ENCODE measurements at places on chromosomes 5 and 9. TPM values are rescaled to one million over a fixed set of nuclear protein-coding genes. Genes with fewer than 3 reads are reported as not detected.

DNA sequence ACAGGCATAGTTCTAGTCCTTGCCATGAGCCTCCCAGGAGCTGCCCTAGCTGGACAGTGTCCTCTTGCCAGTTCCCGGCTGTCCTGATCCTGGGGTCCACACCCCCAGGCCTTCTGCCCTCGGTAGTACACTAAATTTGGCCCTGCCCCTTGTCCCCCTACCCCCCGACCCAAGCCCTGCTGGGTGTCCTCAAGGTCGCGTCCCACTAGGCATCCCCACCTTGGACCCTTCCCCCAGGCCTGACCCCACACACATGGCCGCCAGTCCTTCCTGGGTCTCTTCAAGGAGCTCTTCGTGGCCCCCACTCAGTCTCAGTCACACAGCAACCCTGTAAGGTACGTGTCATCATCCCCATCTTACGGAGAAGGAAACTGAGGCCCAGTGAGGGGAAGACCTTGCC, 40.0 kb upstream of the PHYKPL start:
- no peaks in the 10 kb centered on the region for H3K4me1 ChIP-seq
- H3K27me3 ChIP-seq, result no peaks in the 10 kb centered on the region
- DNase-seq, result no peak
- no peak overlapping the region for H3K4me3 ChIP-seq
- no peaks in the 10 kb centered on the region for H3K36me3 ChIP-seq
- no peak overlapping the region for H3K27ac ChIP-seq

DNA sequence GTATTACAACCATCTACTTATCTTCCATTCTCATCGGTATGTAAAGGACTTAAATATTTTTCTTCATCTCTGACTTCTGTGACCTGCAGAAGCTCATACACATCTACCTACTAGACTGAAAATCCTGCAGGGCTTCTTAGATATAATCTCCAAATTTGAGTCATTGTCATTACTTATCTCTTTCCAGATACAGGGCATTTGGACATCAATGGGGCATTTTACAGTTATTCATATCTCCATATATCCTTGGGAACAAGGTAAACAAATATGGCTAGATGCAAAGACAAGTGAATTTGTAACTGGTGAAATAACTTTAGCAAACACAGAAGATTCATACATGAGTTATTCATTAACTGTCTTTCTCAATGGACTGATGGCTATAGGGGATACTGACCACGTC, 37.7 kb upstream of the IL7R start:
- H3K27ac ChIP-seq, result no peak overlapping the region
- no peaks in the 10 kb centered on the region for H3K4me1 ChIP-seq
- H3K36me3 ChIP-seq, result no peaks in the 10 kb centered on the region
- DNase-seq, result no peak

- H3K27ac ChIP-seq, result no peak overlapping the region
- H3K36me3 ChIP-seq, result no peaks in the 10 kb centered on the region
- H3K4me1 ChIP-seq, result no peaks in the 10 kb centered on the region
Measured at GRCh38 chr5:142592365-142592764, 93.5 kb downstream of the FGF1 start.

DNA sequence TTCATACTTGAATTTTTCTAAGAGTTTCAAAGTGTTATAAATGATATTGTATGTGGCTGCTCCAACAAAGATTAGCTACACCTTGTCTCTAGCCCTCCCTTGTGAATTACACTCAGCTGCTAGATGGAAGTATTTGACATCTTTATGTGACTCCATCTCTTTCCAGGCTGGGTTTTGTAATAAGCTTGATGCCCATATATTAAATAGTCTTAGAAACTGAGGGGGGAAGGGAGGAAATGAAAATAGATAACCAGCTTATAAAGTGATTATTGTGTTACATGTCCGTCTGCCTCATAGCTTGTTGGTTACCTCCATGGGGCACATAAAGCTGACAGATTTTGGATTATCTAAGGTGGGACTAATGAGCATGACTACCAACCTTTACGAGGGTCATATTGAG, 63.4 kb downstream of the CD180 start:
- H3K36me3 ChIP-seq, result peaks cover 26% of the 10 kb centered on the region
- H3K4me1 ChIP-seq, result no peaks in the 10 kb centered on the region
- no peak overlapping the region for H3K4me3 ChIP-seq
- H3K27ac ChIP-seq, result no peak overlapping the region

DNA sequence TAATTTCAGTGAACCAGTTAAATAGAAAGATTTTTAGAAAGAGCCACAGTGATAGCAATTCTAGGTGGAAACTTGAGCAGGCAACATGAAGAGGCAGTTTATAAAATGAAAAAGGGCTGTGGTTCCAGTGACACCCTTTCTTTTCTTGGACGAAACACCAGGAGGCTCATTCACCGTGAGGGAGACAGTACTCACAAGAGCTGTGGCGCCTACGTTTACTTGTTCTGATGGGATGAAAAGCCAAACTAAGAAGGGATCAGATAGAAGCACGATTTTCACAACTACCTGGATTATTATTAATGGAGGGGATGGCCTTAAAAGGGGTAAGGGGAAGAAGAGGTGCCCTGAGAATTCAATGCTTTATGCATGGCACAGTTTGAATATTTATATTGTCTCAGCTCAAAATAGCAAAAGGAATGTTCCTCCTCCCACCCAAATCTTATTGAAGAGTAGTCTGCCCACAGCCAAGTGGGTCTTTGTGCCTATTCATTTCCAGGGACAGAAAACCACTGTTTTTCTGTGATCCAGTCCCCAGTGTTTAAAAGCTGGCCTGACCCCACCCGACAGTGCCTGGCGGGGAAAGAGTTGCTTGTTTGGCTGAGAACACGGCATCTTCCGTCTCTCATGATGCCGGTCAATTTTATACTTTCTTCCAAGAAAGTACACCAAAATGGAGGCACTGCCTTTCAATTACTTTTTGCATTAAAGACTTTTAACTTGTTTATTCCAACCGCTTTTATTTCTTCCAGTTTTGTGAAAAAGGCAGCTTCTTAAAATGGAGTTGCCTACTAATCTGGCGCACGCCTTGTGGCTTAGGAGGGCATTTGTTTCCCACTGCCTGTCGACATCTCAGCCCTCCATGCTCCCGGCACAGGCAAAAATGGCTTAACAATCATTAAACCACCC, 51.9 kb downstream of the HABP4 start:
- H3K27me3 ChIP-seq, result no peaks in the 10 kb centered on the region
- no peak overlapping the region for H3K27ac ChIP-seq
- no peak for DNase-seq
- H3K4me1 ChIP-seq, result no peaks in the 10 kb centered on the region

DNA sequence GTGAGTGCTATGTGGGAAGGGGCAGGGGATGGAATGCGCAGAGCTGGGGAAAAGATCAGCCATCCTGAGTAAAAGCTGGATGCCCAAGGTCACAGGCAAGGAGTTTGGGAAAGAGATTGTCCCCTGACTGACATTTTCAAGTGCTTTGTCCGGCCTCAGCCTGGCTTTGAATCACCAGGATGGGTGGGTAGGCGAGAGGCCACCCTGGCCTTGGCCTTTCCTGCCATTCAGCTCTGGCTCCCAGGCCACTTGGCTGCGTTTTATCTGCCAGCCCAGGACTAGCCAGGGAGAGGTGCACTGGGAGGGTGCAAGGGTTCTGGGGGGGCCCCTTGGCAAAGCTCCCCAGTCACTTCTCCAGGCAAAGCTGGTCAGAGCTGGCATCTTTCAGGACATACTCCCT, 37.4 kb upstream of the SYNPO start:
- no peaks in the 10 kb centered on the region for H3K27me3 ChIP-seq
- H3K36me3 ChIP-seq, result no peaks in the 10 kb centered on the region
- H3K4me1 ChIP-seq, result peaks cover 12% of the 10 kb centered on the region
- no peak overlapping the region for H3K4me3 ChIP-seq
- no peak for DNase-seq

The ARL14EPL gene
- not detected for total RNA-seq

The CD180 gene
- 0.75 TPM for total RNA-seq

The CCL21 gene
- total RNA-seq, result 4.5 TPM

The RNF183 gene
- total RNA-seq, result not detected
